A673 (cell line): ENCODE measurements at places on chromosomes 3 and 15. TPM values are rescaled to one million over a fixed set of nuclear protein-coding genes. Genes with fewer than 3 reads are reported as not detected.

- DNase-seq, result peak; percentile 1
Measured at GRCh38 chr15:53833134-53833624, 73.7 kb upstream of the WDR72 start.

GRCh38 chr15:81744364-81744763 lies 301.5 kb downstream of the MEX3B start:
- DNase-seq, result no peak

- no peak for DNase-seq
Measured at GRCh38 chr3:31546725-31547124, 14.0 kb downstream of the STT3B start.

DNA sequence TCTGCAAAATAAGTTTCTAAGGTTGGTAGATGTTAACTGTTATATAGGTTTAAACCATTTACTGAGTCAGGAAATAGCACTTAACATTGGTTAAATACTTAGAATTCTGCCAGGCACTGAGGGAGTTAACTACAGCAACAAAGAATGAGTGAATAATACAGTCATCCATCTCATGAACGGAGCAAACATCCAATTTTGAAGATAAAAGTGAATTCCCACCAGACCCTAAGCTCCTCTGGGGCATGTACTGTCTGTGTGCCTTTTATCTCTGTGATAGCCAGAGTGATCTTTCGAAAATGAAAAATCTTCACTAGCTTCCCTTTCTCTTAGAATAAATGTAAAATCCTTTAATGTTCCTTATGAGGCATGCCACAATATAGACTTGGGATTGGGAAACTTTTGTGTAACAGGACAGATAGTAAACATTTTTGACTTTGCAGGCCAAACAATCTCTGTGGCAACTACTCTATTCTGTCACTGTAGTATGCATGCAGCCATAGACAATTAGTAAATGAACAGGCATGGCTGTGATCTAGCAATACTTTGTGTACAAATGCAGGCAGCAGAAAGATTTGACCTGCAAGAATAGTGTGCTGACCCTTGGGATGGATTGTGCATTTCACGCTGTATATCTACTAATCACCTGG lies 294.5 kb upstream of the LMCD1 start:
- peak; percentile 15 for DNase-seq

DNA sequence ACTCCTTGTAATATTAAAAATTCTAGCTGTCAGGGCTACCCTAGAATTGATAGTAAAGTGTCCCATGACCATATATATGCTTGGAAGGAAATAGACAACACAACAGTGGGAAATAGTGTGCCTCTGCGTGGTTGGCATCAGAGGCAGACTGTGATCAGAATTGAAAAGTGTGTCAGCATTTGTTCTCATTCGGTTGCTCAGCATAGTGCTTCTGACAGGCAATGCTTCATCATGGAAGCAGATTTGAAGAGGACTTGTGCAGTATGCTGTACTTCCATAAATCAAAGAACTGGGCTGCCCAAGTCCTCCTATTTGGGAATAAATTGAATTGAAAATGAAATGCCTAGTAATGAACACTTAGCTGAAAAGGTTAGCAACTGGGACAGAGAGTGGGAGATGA lies 435.7 kb downstream of the DIPK2A start:
- no peak for DNase-seq

DNA sequence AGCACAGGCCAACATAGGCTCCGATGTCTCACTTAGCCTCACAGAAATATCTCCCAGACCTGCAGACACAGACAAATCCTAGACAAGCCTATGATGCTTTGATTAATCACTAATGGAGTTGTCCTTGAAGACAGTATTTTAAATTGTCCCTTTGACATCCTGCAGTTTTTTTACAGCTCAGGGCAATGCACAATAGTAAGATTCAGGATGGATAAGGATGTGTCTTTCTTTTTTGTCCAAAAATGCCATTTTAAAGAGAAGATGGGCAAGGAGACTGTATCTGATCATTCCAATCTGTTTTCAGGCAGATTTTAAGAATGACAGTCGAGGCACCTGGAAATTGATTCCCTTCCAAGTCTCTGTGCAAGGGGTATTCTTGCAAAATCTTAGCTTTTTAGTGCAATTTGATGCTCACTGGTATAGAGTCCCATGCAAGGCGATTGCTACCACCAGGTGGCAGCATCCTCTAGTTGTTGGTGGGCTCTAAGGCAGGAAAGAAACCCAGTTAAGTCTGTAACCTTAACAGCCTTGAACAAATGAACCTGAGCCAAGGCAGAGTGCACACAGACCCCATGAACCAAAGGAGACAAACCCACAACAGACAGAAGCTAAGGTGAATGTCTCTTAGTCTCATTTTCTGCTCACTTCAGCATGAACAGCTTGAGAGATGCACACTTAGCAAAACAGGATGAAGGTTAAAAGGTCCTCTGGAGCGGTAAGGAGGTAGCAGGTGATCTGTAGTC lies 51.2 kb upstream of the MINAR1 start:
- peak; percentile 79 for DNase-seq

GRCh38 chr15:83955806-83956265 lies 279.7 kb upstream of the GOLGA6L4 start:
- no peak for DNase-seq

ACTC1 gene
- total RNA-seq, result not detected in 2 replicates

WDR93 gene
- not detected in 2 replicates for total RNA-seq

QTRT2 gene
- 49.6 and 62.4 TPM in 2 replicates for total RNA-seq
